ENCODE measurements at places on chromosomes 3 and 15.

DNA sequence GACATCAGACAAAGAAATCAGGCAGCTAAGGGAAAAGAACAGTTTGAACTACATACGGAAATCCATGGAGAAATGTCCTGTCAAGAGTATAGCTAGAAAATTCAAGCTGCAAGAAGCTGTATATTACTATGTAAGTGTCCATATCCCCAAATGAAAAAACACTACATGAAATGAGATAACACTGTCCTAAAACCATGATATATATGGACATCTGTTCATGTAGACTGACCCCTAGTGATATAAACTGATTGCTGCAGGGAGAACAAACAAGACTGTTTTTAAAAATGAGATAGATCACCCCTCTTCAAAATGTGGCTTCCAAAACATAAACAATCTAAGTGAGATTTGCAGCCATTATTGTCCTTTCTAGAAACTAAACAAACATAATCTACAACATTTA lies 985.6 kb downstream of the EPHA3 start:
- no peak for DNase-seq

DNA sequence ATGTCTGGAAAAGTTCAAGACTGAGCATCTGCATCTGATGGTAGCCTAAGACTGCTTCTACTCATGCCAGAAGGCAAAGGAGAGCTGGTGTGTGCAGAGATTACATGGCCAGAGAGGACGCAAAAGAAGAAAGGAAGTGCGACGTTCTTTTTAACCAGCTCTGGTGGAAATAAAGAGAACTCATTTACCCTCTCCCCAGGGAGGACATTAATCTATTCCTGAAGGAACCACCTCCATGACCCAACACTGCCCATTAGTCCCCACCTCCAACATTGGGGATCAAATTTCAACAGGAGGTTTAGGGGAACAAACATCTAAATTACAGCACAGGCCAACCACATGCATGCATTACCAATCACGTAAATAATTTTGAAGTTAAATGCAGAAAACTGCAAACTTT lies 1.5 kb upstream of the NCK1 start:
- DNase-seq = no peak

DNA sequence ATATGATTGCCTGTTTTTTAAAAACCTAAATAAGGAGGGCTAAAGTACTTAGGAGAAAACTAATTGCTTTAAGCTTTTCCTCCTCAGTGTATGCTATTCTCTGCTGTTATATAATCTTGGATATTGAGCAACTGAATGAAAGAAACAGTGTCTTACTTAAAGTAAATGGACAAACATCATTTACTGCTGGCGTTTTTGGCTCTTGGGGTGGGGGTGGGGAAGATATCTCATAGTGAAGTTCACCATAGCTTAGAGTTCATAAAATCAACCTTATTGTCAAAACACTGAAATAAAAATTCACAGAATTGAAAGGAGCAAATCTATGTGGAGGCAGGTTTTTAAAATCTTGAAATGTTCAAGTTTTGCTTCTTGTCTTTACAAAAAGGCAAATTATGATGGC lies 256.4 kb upstream of the SOX2 start:
- no peak for DNase-seq

DNA sequence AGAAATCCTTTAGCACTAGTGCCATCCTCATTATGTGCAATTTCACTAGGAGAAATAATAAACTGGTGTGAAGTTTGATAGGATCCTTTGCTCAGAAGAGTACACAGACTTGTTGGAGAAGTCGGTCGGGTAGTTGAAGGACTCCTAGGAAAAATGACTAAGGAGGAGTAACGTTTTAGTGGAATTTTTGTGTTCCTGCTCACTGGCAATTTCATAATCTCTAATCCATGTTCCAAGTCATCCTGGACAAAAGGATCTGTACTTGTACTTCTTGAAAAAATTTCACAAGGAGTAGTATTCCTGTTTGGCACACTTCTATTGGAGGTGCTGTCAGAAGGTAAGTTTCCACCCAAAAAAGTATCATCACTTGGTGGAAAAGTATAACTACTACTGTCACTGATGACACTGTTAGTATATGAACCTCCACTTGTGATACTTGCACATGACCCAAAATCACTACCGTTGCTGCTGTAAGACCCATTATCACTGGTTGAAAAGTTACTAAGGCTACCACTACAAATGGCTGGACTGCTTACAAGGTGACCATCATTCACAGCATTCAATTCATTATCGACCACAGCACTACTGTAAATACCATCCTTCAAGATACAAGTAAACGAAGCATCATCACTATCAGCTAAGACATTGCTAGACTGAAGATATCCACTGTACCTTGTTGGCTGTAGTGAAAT lies 77.4 kb downstream of the NEDD4 start:
- no peak for DNase-seq

DNA sequence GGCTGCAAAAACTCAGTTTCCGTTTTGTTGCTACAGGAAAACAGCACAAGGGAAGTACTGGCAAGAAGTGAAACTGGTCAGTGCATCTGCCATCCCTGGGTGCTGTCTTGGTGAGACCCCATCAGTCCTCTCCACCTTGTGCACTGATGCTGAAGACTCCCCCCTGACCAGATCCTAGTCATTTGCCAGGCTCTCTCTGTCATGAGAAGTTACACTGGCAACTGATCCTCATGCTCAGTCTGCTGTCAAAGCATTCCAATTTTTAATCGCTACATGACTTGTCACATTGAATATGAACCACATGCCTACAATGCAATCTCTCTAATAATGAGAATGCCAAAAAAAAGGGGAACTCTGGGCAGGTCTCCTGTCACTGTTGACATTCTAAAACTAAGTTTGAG lies 296.5 kb downstream of the ZIC1 start:
- no peak for DNase-seq

GRCh38 chr15:95556225-95556624 lies 774.3 kb upstream of the NR2F2 start:
- DNase-seq = no peak

DNA sequence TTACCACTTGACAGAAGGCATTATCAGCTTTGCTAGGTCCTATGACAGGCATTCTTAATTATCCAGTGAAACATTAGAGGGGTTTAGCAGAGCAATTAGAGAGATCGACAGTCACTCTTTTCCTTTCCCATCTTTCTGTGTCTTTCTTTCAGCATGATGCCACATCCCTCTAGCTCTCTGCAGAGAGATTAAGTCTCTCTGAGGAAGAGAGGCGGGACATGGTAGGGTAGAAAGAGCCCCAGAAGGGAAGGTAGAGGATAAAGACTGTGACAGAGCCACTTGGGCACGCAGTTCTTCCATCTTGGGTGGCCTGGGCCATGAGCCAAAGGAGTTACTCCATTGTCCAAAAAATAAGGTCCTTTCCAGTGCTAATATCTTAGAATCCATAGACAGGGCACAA lies 55.8 kb downstream of the HHLA2 start:
- DNase-seq = no peak

GRCh38 chr15:88238618-88239430 lies 17.7 kb downstream of the NTRK3 start:
- no peak for DNase-seq

All from hindlimb muscle (tissue), 1 donor.